ENCODE measurements at places on chromosomes 11 and 22.

DNA sequence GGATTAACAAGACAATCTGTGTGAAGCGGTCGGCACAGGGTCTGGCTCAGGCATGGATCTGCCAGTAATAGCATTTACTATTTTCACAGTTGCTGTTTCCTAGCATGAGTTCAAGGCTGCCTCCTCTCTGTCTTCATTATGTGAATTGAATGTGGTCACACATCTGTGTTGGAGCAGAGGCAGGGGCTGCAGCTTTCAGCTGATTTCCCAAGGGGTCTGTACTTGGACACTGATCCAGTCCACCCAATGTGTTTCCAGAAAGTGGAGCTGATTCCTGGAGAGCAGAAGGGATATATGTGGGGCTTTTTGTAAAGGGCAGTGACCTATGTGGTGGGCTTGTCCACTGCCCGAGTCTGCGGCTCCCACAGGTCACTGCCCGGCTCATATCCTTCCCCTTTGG, 3.5 kb upstream of the CELSR1 start:
- no peak for DNase-seq

DNA sequence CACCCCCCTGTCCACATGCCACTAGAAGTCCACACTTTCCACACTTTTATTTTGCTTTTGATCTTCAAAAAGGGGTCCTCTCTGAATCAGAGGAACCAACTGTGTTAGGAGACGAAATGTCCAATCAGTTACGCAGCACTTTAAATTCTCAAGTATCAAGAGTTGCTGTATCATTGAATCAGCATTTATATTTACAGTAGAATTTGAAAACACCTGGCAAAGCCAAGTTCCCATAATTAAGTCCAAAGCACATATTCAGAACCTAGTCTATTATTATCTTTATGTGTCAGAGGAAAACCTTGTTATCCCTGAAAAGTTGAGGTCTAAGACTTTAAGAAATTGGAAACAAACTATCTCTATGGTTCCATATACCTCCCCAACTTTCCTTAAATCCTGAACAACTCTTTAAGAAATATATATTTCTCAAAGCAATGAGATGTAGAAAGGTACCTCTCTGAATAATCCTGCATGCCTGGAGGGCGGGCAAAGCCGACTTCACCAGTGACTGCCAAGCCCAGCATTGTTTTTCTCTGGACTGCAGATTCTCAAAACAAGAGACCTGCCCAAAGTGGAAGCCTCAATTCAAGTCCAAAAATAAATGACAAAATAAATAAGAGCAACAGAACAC, 75.9 kb upstream of the ARFGAP3 start:
- no peak for DNase-seq

DNA sequence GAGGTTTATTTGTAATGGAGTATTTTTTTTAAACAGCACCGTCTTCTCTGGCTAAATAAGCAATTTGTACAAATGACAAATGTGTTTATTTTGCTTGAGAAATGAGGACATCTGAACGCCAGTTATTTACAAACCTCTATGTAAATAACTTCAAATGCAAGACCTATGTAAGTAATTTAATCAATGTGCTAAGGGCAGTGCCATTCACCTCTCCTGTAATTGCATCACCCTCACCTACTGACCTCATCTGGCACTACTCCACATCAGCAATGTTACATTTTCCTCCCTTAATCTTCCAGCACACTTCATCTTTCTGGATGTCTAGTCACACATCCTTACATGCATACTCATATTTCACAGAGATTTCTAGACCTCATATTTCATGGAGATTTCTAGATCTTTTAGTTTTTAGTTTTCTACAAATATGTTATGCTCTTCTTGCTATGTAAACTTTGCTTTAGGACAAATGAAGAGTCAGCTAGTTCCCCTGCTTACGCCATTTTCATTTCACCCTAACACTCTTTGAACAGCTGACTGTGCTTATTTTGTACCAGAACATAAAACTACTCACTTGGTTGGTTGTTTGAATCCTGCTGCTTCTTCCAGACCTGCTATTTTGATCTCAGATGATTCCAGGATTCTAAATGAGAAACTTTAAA, 238.6 kb downstream of the GRM5 start:
- no peak for DNase-seq

DNA sequence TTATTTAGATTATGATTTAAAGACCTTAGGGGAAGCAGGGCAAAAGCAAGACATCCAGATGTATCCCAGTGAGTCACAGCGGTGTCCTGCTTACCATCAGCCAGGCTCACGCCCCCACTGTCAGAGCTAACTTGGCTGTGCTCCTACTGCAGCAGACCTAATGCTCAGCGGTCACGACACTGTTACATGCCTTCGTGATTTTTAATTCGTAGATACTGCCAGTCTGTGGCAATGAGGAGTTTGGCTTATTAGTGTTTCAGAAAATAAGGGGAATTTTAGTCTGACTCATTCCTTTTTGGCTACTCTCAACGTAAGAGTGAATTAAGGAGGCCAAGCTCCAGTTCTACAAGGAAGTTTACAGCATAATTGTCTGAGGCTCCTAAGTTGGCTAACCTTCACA, 22.7 kb downstream of the EFCAB6 start:
- no peak for DNase-seq

DNA sequence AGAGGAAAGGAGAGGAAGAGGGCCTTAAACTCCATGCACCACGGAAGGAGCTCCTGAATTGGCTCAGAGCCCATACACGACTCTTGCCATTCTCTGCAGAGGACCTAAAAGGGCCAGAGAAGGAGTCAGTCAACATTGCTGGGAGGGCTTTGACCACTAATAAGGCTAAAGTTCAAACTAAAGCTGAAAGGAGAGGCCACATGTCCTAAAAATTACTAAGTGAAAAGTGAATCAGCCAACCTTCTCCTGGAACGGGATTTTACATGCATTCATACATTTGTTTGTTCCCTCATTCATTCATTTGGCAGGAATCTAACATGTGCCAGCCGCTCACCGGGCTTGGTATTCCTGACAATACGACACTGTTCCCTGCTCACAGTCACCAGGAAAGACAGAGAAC, 10.5 kb downstream of the CLMP start:
- no peak for DNase-seq

DNA sequence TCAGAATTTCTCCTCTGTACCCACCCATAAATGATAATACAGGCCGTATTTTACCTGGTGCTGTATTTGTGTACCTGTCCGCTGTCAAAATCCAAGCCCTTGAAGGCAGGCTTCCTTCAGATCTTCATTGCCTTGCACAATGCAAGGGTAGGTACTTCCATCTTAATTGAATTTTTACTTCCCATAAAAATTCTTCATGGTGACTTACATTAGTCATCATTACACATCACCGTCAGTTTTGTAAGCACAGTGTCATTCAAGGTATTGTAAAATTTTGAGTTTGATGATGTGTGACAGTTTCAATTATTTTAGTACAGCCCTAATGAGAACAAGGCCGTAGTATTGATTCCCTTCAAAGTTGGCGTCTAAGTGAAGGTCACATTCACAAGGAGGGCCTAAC, 770 bp upstream of the TSG101 start:
- DNase-seq: no peak

- peak; percentile 53 for DNase-seq
Observed at GRCh38 chr11:128551611-128552335, 35.6 kb downstream of the ETS1 start.

DNA sequence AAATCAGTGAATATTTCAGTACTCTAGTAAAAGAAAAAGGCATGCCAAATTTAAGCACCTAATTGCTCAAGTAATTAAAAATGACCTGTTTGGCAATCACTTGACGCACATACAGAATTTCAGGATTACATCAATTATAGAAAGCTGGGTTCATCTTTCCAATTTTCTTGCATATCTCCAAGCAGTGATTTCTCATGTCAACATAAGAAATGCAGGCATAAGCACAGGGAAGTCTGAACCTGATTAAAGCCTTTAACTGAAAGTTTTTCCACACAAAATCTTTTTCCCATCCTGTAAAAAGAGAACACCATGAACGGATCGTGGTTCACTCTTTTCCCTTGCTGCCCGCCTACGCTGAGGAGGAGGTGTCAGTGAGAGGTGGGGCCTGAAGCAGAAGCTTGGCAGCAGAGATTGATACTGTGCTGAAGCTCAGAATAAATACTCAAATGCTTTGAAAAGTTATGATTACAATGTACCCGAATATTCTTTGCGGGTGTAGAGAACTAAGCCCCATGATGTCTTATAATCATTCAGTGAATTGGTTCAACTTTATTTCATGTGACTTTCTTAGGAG, 704.1 kb upstream of the CCDC90B start:
- DNase-seq: no peak

DNA sequence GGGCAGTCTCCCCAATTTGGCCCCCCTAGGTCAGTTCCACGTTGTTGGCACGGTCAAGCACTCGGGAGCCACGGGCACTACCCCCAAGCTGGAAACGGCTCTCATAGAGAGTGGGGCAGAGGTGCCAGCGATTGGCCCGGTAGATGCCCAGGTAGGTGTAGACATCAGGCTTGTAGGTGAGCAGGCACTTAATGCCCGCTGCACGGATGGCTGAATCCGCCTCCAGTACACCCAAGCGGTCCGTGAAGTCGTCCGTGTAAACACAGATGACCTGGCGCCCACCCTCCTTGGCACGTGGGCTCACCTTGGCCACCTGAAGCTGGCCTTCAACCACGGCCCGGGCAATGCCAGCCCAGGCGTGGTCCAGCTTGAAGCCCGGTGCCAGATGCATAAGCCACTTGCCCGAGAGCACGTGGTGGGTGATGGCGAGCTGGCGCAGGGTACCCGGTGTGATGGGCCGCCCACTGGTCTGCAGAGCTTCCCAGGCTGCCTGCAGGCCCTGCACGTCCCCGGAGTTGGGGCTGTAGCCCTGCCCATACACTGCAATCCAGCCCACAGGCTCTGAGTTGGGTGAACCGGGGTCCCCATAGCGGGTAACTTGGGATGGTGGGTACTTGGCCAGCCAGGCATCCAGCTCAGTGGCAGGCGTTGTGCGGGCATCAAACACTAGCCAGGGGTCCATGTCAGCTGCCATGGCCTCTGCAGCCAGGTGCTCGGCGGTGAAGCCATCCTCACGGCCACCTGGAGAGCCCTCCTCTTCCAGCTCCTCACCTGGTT, 1.2 kb downstream of the C11orf68 start:
- no peak for DNase-seq

DNA sequence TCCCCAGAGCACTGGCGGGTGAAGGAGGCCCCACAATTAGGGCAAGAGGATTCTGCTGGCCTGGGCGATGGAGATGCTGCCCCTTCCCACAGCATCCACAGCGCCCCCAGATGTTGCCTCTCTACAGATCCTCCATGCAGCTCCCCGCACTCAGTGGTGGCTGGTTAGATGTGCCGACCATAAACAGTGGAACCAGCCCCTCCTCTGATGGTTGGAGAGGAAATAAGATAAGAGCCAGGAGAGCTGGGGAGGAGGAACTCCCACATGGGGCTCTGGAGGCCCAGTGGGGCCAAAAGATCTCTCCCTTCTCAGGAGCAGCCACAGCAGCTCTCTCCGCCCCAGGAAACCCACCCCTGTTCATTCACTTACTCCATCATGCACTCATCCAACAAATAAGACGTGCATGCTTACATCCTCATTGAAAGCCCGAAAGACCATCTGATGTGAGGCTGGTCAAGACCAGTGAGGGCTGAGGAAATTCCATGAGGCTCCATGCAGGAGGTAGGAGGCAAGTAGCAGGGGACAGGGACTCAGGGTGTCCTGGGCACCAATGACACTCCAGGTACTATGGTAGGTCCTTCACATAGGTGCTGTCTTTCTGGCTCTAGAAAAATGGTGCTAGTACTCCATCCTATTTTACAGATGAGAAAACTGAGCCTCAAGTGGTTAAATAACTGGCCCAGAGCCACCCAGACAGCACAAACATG, 1.5 kb downstream of the PTGDR2 start:
- no peak for DNase-seq

DNA sequence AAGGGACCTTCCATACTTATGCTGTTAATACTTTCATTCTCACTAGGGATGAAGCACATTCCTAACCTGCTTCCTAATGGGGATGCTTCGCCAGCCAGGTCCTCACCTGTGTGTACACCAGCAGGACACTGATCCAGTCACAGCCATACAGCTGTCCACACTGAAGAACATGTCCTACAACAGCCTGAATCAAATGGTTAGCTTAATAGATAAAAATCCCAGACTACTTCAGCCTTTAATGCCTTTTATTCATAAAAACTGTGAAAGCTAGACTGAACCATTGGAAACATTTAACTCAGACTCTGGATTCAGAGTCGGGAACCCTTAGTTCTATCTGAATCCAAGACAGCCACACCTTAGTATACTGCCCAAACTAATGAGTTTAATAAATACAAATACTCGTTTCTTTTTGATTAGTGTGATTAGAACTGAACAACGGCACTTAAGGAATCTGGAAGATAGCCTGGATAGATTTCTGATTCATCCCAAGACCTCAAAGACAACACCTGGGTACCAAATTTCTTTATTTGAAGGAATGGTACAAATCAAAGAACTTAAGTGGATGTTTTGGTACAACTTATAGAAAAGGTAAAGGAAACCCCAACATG, 3.3 kb downstream of the FTH1 start:
- DNase-seq: peak; percentile 36

DNA sequence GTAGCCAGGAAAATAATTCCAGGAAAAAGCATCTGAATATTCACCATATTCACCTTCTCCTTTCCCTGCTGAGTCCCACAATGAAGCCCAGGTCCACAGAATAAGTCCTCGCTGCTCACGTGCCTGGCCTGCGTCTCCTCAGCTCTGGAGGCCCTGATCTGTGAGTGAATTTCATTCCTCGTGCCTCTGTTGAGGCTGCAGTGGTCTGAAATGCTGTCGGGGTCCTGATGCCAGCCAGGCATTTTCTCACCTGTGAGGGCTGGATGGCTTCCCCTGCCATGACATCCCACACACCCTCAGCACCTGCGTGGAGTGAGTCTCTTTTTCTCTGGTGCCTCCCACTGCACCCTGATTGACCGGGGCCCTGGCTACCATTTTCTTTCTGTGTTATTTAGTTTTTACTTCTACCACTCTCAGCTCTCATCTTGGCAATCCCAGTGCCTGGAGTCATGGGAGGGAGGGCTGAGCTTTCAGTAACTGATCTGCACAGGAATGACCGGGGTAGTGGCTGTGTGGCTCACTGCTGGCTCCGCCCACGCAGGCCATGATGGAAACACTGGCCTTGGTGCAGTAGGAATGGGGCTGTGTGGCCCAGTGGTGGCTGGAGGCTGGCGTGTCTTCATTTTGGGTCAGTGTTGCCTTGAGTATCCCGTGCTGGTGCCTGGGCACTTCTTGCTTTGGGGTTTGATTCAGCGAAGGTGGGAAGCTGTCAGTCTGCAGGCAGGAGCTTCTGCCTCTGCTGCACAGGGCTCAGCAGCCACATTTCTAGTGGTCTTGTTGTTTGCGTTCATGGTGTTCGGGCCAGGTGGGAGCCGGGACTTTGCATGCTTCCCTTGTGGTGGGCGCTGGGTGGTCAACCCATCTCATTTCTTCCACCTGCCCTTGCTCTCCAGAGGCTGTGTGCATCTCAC, 807.2 kb downstream of the TBC1D22A start:
- no peak for DNase-seq
